Activated CD4-positive, alpha-beta memory T cell treated with anti-CD3 and anti-CD28 coated beads for 36 hours (primary cell): ENCODE measurements at places on chromosomes 16 and 17. TPM values are rescaled to one million over a fixed set of nuclear protein-coding genes. Genes with fewer than 3 reads are reported as not detected.

GRCh38 chr17:10802496-10803284 is 1.2 kb downstream of the TMEM238L start:
- no peak for DNase-seq
- no peaks in the 10 kb centered on the region for H3K4me1 ChIP-seq
- no peaks in the 10 kb centered on the region for H3K36me3 ChIP-seq
- no peaks in the 10 kb centered on the region for H3K27me3 ChIP-seq
- H3K27ac ChIP-seq, result no peak overlapping the region

DNA sequence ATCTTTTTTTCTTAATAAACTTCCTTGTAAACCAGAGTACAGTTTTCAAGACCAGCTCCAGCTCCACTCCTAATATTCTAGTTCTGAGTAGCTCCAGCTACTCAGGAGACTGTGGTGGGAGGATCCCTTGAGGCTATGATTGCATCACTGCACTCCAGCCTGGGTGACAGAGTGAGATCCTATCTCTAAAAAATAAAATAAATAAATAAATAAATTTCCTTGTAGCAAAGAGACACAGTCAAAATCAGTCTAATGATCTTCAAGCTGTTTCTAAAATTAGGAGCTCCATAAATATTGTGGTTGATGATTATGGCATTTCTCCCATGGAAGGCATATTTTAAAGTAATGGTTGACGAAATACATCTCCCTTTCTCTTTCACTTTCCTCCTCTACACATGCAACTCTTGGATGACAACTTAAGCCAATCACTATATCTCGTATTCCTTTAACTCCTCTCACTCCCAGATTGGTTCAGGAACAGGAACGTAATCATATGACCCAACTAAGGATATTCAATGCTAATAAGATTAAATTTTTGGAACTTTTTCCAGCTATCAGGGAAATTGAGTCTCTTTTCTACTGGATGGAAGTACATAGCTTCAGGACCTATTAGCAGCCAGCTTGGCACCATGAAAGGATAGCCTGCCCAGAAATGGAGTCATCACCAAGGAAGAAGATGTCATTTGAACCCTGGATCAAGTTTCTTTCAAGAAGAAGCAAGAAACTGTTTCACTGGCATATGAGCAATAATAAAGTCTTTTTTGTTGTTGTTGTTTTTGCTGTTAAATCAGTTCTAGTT is 42.1 kb upstream of the TAOK1 start:
- H3K27me3 ChIP-seq, result peaks cover 7% of the 10 kb centered on the region
- H3K36me3 ChIP-seq, result no peaks in the 10 kb centered on the region
- no peak overlapping the region for H3K27ac ChIP-seq
- no peak for DNase-seq
- H3K4me1 ChIP-seq, result no peaks in the 10 kb centered on the region

GRCh38 chr16:28839899-28840298 is 6.2 kb downstream of the TUFM start:
- H3K4me3 ChIP-seq, result no peak overlapping the region
- H3K4me1 ChIP-seq, result peaks cover 24% of the 10 kb centered on the region
- H3K27ac ChIP-seq, result no peak overlapping the region
- H3K36me3 ChIP-seq, result peaks cover 43% of the 10 kb centered on the region
- no peaks in the 10 kb centered on the region for H3K27me3 ChIP-seq

GRCh38 chr17:2801841-2802240 is 5.6 kb downstream of the RAP1GAP2 start:
- no peak overlapping the region for H3K27ac ChIP-seq
- DNase-seq, result no peak
- H3K36me3 ChIP-seq, result peaks cover 5% of the 10 kb centered on the region
- H3K4me1 ChIP-seq, result peaks cover 18% of the 10 kb centered on the region
- no peak overlapping the region for H3K4me3 ChIP-seq

MGAT5B gene
- total RNA-seq, result not detected
